Stimulated activated naive CD4-positive, alpha-beta T cell (primary cell): ENCODE measurements at places on chromosomes 5 and 9.

- peak; percentile 20 for DNase-seq
Measured at GRCh38 chr5:172769616-172770373, 1.2 kb downstream of the DUSP1 start.

GRCh38 chr9:3043369-3043768, 199.5 kb upstream of the PUM3 start:
- DNase-seq: no peak

DNA sequence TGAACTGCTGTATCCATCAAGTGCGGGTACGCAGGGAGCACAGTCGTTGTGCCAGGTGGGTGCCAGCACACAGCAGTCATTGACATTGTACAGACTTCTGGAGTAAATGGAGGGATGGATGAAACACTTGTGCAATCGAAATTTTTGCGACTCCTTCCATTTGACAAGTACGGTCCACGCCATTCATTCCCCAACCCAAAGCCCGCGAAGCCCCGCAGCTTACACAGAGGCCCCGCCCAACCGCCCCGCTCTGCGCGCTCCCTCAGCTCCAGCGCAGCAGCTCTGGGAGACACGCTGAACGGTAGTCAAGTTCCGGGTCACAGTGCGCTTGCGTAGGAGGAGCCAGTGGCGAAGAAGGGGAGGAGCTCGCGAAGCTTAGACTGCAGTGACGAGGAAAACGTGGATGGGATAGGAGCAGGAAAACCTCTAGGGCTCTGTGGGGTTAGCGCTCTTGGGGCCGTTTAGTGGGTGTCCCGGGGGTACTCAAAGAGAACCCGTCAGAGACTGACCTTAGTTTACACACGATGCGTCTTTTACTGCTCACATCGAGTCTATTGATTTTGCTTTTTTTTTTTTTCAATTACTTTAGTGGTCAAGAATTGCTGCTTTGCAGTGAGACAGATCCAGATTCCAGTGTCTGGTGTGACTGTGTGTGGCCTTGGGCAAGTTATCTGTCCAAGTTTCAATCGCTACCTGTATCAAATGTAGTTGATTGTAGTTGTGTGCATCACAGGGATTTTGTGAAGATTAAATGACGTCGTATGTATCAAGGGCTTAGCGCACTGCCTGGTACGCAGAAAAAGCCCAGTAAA, 15.3 kb upstream of the MSANTD3 start:
- DNase-seq: peak; percentile 87

DNA sequence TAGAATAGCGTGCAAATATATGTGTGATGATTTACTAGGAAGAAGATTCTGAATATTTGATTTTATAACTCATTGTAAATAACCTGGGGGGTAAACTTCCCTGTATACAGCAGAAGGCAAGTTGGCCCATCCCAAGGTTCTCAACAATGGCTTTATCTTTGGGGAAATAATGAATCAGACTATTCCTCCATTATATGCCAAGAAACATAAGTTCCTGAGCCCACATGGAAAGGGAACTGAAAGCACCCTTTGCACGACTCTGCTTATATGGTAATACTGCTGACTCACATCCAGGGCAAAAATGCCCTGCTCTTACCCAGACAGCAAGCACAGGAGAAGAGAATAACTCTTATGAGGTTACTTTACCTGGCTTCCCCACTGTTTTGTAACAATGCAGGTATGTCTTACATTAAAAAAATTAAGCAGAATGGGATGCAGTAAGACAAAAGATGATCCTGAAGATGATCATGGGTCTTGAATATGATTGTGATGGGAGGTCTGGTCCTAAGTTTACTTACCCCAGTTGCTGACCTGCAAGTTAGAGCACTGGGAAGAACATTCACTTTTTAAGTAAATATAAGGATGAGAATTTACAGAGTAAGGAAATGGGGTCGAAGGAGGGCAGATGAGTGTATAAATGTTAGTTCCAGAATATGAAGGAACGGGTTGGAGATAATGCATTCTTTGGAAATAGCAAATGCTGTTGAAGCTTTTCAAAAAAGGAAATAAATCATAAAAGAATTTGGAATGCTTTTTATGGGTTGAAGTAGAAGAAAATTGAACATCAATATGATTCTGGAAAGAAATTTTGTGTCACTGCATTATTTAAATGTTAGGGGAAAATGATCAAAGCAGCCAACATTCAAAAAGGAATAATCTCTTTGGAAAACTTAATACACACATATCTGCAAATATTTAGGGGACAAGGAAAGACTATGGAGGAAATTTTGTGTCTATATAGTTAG, 428.4 kb upstream of the MPDZ start:
- DNase-seq: no peak

DNA sequence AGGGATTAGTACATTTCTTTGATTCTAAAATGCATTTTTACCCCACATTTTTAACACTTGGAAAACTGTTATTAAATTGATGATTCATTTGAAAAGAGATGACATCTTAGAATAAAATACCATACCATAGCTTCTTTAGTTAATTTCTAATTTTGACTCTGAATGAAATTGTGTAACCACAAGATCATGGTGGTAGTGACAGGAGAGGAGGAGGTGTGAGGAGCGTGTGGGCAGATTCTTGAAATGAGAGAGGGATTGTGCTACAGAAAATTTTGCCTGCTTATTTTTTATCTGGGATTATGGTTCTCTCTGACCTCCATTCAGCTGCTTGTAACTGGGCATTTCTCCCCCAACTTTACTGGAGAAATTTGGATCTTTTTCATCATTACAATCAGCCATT, 173.3 kb upstream of the CLINT1 start:
- no peak for DNase-seq

DNA sequence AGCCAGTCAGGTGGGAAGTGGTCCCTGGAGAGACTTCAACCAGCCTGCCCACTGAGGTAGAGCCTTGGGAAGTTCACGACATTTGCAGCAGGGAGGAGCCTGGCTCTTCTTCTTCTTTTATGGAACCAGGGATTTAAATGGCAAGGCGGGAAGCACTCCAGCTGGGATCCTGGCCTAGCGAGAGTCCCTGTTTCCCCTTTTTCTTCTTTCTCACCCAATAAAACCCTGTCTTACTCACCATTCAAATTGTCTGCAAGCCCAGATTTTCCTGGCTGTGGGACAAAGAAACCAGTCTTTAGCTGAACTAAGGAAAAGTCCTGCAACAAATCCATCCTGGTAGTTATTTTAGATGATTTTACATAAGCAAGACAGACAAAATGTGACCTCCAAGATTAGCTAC, 503.7 kb downstream of the CDH10 start:
- DNase-seq: no peak

DNA sequence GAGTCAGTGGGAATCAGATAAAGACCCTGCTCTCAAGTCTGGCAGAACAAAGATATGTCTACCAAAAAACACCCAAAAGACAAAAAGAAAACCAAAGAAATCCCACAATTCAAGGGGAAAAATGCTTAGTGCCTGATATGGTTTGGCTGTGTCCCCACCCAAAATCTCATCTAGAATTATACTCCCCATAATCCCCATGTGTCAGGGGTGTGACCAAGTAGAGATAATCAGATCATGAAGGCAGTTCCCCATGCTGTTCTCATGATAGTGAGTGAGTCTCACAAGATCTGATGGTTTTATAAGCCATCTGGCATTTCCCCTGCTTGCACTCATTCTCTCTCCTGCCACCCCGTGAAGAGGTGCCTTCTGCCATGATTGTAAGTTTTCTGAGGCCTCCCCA, 13.4 kb downstream of the FBXO10 start:
- no peak for DNase-seq

- DNase-seq: no peak
Measured at GRCh38 chr9:37201581-37201980, 81.2 kb downstream of the ZCCHC7 start.

DNA sequence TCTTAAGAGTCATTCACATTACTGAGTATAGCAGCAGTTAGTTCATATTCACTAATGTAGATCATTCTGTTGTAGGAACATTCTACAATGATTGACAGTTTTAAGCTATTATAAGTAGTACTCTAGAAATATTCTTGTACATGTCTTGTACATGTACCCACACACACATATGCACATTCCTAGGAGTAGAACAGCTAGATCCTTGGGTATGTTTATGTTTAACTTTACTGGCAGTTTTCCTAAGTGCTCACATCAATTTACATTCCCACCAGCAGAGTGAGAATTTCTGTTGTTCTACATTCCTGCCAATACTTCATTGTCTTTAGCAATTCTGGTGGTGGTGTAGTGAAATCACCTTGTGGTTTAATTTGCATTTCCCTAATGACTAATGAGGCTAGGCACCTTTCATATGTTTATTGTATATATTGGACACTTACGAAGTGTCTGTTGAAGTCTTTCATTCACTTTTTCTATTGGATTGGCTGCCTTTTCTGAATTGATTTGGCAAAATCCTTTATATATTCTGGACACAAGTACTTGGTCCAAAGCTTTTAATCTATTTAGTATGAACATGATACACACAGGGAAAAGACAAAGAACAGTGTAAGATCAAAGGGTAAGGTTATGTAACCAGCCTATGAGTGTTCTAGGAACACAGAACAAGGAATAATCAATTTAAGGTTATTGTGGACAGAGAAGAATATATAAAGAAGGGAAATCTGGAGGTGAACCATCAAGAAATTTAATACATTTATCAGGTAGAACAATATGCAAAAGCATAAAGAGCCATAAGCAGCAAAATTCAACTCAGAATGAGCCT, 95.6 kb downstream of the MLLT3 start:
- DNase-seq: no peak

DNA sequence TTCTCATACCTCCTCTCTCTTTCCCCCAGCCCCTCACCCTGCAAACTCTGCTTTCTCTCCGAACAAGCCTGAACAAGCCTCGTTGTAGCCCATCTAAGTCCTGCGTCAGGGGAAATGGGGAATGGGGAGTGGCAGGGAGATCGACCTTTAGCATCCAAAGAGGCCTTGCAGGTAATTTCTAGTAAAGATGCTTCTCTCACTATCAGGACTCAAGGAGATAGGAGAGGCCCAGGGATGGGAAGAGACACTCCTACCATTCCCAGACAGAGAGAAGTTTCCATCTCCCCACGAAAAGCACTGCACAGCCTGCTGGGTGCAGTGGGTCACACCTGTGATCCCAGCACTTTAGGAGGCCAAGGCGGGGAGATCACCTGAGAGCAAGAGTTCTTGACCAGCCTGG, 44.4 kb upstream of the CTNNA1 start:
- DNase-seq: no peak

DNA sequence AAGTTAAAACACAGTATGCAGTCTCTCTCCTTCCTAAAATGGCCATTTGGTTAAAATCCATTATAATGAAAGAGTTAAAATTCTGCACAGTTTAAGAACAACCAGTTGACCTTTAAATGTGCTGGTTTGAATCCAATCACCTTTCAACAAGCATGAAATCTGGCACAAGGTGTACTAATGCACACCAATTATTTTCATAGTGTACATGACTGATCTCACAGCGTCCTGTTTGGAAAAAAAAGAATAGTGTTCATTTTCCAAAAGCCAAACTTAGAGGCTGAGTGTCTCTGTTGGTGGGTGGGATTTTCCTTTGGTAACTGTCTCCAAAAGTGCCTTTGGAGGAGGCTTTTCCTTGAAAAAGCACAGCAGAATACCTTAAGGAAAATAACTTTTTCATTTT, 180.6 kb downstream of the DEPDC1B start:
- DNase-seq: no peak

GRCh38 chr5:9877488-9877887, 247.3 kb upstream of the TAS2R1 start:
- DNase-seq: no peak

- DNase-seq: no peak
Measured at GRCh38 chr9:35867538-35867937, 2.7 kb downstream of the OR13J1 start.

- DNase-seq: no peak
Measured at GRCh38 chr5:59709846-59710245, 183.7 kb downstream of the PDE4D start.

DNA sequence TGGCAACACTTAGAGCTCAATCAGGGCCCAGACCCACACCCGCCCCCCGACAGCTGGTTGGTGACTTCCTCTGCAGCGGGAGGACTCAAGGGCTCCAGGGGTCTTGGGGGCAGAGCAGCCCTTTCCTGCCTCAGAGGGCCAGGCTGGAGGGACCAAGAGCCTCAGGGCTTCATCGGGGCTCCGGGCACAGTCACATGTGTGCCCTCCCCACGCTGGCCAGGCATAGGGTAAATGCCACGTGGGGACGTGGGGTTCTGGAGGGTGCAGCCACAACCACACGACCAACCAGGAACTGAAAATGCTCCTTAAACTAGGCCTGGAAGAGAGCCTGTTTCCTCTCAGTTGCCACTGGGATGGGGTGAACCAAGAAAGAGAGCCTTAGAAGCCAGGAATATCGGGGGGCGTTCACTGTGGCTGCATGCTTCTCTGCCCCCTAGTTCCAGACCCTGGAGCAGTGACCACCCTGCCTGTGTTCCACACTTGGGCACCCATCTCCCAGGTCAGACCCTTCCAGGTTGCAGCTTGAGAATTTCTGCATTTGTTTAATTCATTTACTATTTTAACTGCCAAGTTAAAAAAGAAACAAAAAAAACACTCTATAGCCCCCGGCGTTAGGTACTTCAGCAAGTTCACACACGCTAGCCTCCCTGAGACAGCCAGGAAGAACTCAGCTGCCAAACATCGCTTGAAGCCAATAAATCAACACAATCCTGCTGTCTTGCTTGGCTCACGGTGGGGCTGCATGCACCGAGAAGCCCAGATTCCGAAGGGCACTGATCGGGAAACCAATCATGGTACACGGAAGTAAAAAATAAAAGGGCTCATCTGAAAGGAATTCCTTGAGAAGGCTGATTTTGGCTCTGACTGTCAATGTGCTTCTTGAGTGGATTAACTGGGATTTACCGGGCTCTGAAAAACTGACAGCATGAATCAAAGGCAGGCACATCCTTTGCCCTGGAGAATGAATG, 56.1 kb upstream of the PHYKPL start:
- DNase-seq: no peak

DNA sequence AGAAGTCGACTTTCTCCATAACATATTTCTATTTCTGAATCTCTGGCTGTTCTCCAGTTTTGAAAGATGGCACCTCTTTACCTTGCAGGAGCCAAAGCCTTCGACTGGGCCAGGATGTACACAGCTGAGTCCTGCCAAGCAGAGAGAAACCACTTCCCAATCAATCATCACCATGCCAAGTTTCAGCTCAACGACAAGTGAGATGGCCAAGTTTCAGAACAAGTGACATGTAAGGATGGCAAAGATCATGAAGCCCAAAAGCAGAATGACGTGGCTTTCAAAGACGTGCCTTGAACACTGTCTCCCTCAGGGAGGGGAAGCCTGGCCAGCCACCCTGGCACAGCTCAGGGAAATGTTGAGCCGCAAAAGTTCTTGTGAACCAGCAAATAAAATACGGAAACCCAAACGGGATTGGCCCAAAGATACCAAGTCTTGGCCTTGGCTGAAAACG, 17.7 kb downstream of the STK10 start:
- no peak for DNase-seq

- no peak for DNase-seq
Measured at GRCh38 chr5:76257225-76257833, 145.8 kb upstream of the IQGAP2 start.

GRCh38 chr9:129587487-129588262, 33.2 kb downstream of the C9orf50 start:
- no peak for DNase-seq

GRCh38 chr9:78575081-78575480, 278.2 kb downstream of the PSAT1 start:
- DNase-seq: no peak

- no peak for DNase-seq
Measured at GRCh38 chr5:52673495-52673894, 114.2 kb upstream of the ITGA1 start.

GRCh38 chr9:107008011-107008410, 145.0 kb downstream of the ZNF462 start:
- no peak for DNase-seq

- no peak for DNase-seq
Measured at GRCh38 chr9:21520501-21521228, 38.6 kb upstream of the IFNE start.

GRCh38 chr5:113809626-113810025, 296.1 kb downstream of the YTHDC2 start:
- no peak for DNase-seq
